Activated CD8-positive, alpha-beta memory T cell treated with anti-CD3 and anti-CD28 coated beads for 4 hours (primary cell): ENCODE measurements at places on chromosomes 12 and 14.

- no peak for DNase-seq
These were observed 7.6 kb upstream of the EXD2 start for GRCh38 chr14:69183735-69184134.

DNA sequence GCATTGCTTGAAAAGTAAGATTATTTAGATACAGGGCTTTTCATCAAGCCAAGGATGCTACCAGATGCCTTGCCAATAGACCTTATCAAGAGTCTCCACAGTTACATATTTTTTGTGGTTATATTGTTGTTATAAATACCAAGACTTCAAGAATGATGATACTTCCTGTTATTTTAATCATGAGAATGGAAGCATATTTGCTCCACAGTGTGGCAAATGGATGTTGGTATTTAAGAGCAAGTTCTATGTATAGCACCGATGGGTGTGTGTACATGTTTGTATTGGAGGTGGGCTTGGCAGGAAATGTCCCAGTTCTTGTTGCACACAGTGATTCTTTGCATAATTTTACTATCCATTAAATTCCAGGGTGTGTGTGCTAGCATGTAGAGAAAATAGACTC is 4.4 kb upstream of the NID2 start:
- no peak for DNase-seq

DNA sequence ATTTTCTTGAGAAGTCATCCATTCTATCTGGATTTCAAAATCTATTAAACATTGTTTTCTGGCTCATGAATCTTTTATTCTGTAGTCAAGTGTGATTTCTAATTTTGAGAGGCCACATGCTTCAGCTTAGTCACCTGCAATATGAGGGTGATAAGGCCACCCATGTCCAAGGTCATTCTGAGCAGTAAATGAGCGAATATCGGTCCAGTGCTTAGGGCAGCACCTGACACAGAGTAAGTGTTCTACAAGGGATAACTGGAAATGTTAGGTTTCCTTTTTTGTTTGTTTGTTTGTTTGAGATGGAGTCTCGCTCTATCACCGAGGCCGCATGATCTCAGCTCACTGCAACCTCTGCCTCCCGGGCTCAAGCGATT is 34.2 kb downstream of the AACS start:
- no peak for DNase-seq

GRCh38 chr14:100524233-100524932 is 62.8 kb downstream of the BEGAIN start:
- no peak for DNase-seq

GRCh38 chr12:14427929-14428328 is 62.4 kb downstream of the ATF7IP start:
- no peak for DNase-seq
